Endodermal cell (in vitro differentiated cells): ENCODE measurements at places on chromosomes 7 and 10.

DNA sequence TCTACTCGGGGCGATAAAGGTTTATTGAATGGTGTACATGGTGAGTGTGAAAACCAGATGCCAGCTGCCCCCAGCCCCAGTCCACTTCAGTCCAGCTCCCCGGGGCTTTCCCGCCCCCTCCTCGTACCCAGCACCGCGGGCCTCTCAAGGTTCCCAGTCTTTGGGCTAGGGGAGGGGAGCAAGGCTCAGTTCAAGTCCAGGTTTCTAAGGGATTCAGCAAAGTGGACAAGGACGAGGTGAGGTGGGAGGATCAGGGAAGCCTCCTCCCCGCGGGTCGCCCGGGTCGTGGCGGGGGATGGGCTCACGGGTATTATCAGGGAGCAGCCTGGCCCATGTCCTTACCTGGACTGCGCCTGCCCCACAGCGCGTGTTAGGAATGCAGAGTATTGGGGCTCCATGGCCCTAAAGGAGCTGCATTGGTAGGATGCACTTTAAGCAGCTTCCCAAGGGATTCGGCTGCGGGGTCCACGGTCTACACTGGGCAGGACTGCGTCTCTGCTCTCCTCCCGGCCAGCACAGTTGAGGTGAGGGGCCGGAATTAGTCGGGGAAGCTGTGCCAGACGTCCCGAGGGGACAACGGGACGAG is 541 bp upstream of the PFKFB3 start:
- DNase-seq: no peak

- DNase-seq: no peak
Measured at GRCh38 chr10:132309879-132310591, 2.3 kb upstream of the STK32C start.

DNA sequence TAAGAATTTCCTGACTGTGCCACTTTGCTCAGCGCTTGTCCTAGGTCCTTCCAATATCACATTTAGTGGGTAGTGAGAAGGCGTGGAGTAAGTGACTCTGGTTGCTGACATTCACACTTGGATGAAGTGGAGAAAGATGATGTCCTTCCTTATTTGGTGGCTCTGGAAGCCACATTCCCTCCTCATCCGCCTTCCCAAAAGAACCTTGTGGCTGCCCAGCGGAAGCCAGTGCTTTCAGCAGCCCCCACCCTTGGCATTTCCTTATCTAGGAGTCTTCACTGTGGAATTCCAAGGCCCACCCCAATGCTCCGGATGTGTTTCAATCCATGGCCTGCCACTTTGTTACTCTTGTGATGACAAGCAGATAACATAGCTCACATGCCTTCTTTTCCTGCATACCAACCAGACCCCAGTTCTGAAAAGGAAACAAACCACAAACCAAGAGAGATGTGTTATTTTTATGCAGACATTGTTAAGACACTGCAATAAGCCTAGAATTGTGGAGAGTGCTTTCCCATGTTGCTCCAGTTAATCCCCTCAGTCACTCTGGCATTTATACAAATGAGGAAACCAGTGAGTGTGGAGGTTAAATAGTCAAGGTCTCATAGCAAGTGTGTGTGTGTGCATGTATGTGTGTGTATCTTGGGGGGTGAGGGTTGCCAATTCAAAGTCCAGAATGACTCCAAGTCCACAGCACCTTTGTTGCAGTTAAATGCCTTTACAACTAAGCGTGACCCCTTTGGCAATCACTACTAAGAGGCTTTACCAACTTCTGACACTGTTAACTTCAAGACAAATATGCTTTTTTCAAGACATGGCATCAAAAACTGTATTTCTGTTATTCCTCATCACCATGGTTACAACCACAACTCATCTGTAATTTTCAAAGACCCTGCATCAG is 10.3 kb upstream of the ANKRD1 start:
- DNase-seq: peak; percentile 93

GRCh38 chr7:91603707-91604106 is 276.8 kb downstream of the MTERF1 start:
- peak; percentile 51 for DNase-seq
